ENCODE measurements at places on chromosomes 5 and 9.
A peak's percentile ranks its signal among the peaks of the same experiment; 100 is the strongest.

DNA sequence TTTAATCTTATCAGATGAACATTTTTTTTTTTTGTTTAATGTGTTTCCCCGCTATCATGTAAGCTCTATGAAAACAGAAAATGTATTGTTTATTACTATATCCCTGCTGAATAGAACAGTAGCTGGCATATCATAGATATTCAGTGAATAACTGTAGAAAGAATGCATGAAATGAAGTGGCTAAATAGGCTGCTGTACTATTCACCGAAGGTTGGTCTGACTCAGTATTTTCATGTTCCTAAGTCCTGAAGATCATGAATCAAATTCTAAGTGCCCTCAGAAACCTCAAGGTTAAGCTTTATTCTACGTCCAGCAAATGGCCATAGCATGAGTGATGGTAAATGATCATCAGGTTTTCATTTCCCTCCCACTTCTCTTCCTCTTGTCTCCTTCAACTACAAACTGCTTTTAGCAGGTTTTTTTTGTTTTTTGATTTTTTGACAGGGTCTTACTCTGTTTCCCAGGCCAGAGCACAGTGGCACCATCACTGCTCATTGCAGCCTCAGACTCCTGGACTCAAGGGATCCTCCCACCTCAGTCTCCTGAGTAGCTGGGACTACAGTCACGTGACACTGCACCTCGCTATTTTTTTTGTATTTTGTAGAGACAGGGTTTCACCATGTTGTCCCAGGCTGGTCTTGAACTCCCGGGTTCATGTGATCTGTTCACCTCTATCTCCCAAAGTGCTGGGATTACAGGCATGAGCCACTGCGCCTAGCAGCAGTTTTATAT is 19.1 kb upstream of the ZFAND5 start:
- DNase-seq = no peak

GRCh38 chr9:120898396-120898795 is 21.4 kb upstream of the PHF19 start:
- no peak for DNase-seq

GRCh38 chr5:114411380-114411931 is 49.6 kb downstream of the KCNN2 start:
- DNase-seq = no peak

DNA sequence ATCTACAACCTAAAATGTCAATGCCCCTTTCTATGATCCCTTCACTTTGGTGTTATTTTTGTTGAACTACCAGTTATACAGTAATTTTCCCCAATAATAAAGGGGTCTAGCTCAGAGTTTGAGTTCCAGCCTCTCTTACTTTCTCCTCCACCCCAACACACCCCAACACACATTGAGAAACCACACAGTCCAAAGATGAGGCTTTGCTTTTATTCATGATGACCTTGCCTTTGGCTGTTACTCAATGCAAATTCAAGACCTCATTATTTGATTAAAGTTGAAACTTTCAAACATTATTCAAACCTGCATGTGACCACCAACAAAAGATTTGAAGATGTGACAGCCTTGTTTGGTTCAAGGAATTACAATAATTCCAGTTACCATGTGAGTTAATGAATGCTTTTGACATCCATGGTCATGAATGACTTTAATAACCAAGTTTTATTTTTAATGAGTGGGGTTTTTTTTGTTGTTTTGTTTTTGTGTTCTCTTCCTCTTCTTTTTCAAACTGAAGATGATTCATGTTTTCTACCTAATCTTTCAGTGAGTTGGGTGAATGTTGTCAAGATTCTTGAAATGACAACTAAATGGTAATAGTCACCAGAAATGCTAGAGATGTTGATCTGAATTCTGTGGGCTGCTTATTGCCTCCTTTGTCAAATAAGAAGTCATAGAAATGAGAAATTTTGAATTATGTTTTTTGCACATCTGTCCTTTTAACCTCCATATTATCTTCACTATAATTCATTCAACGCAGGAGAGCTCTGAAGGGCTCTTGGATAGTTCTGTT is 106.0 kb downstream of the HACD4 start:
- DNase-seq = no peak

DNA sequence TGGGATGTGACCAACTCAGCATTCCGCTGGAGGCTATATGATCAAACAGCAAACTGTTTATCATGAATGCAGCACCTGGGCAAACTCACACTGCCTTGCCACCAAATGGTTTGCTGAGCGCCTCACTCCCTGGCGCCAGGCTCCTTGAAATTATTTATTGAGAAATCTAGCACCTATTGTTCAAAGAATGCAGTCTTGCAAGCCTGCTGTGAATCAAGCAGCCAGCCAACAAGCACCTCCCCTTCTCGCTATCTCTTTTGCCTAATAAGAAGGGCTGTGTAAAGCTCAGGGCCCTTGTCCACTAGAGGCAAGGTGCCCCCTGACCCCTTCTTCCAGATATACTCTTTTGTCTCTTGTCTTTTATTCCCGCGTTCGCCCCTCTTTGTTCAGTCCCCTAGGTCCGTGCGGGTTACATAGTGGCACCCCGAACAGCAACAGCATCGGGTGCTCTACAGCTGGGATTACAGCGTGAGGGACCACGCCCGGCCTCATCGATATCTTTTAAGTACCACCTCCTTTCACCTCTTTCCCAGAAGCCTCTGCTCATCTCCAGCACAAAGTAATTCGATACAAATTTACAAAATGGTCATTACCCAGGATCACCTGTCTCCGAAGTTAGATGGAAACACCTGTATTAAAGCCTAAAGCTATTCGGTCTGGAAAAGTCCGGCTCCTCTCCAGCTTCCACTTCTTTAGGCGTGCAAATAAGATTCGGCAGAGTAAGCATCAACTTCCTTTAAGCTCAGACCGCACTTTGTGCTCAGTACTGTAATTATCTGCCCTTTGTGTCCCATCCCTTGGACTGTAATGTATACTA is 896 bp downstream of the RIGI start:
- no peak for DNase-seq

- DNase-seq = no peak
Measured at GRCh38 chr9:112049811-112050516, 125.1 kb downstream of the SUSD1 start.

GRCh38 chr5:180498378-180498777 is 4.2 kb downstream of the CNOT6 start:
- no peak for DNase-seq

GRCh38 chr5:143182901-143183820 is 220.3 kb downstream of the NR3C1 start:
- DNase-seq = peak; percentile 56

DNA sequence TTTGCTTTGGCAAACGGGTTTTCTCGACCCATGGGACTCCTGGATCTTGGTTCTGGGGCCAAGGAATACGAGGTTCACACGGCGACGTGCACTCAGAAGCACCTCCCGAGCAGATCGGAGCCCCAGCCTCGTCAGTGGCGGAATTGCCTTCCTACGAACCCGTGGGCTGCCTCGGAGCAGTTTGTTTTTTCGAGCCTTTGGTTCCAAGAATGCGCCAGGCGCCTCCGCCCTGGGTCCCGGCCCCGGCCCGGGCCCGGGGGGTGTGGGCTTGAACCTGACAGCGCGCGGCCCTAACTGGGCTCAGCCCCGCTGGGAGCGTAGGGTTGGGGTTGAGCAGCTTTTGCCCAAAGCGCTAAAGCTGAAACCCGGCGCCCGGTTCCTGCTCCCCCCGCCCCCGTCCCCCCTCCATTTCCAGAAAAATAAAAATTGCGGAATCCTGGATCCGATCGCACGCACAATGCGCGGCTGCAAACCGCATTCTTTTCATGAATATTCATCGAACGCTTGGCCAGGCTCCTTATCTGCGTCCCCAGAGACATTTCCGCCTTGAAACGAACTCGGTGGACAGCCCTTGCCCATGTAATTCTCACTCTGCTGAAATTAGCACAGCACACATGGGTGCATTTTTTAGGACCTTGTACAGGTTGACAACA is 1.0 kb downstream of the BASP1 start:
- peak; percentile 36 for DNase-seq

DNA sequence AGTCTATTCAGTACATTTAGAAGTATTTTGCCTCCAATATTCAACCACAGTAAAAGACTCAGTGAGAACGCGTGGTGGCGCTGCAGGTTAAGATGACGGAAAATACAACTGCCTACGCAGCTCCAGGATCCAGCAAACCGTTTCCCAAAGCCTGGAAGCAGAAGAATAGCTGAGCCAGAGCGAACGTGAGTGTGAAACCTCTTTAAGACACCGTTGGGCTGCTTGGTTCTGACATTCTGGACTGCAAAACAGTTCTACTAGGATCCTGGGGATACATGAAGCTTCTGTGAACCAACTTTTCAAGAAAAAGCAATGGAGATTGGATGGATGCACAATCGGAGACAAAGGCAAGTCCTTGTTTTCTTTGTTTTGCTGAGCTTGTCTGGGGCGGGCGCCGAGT is at the start of gene PCDHB16:
Gene PCDHB16, plus strand, starts transcription at position 140 of the 400 bp plus-strand sequence. Its CDS starts 173 bp downstream, at position 313.
- DNase-seq = no peak

DNA sequence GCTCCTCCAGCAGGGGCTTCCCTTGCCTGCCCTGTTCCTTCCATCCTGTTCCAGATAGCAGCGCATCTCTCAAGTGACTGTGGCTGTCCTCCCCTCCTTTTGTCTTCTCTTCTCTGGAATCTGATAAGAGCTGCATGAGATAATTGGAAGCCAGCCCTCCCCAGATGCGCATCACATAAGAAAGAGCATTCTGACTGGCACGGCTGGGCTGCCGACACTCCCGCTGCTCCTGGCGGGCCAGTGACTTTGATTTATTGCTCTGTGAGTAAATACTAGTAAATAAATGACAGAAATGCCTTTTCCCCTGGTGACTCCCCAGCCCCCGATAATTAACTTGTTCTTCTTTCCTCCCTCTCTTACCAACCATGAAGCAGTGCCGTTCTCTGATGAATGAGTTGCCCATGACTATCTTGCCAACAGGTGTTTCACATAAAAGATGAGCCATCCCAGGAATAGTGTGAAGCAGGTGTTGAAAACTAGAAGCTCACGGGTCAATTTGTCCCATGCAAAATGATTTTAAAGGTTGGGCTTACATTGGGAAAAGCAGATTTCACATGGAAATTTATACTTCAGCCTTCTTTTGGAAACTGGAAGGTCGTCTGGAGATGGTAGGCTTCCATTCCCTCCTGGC is 212.3 kb downstream of the ERCC6L2 start:
- DNase-seq = no peak

- no peak for DNase-seq
Measured at GRCh38 chr5:145574889-145575573, 260.1 kb downstream of the PRELID2 start.

DNA sequence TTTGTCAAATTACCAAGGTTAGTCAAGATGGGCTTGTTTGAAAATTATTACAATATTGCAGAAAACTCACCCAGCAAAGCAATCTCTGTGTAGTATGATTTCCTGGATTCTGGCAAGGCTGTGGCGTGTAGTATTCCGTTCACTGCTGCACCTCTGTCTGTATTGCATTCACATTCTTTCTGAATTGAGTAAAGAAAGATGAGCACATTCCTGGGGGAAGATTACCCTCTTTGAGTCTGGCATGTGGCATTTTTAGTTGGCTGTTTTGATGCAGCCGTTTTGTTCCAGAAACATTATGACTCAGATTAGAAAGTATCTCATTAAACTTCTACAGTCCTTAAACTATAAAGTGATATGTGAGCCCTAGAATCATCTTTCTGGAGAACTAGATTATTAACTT is 197.7 kb downstream of the TENT4A start:
- no peak for DNase-seq

GRCh38 chr5:132496191-132496630 is 5.6 kb upstream of the IRF1 start:
- peak; percentile 70 for DNase-seq

- DNase-seq = no peak
Measured at GRCh38 chr5:167217097-167217743, 1074.2 kb upstream of the WWC1 start.

GRCh38 chr5:80369521-80369920 is 38.3 kb upstream of the ZFYVE16 start:
- DNase-seq = no peak

DNA sequence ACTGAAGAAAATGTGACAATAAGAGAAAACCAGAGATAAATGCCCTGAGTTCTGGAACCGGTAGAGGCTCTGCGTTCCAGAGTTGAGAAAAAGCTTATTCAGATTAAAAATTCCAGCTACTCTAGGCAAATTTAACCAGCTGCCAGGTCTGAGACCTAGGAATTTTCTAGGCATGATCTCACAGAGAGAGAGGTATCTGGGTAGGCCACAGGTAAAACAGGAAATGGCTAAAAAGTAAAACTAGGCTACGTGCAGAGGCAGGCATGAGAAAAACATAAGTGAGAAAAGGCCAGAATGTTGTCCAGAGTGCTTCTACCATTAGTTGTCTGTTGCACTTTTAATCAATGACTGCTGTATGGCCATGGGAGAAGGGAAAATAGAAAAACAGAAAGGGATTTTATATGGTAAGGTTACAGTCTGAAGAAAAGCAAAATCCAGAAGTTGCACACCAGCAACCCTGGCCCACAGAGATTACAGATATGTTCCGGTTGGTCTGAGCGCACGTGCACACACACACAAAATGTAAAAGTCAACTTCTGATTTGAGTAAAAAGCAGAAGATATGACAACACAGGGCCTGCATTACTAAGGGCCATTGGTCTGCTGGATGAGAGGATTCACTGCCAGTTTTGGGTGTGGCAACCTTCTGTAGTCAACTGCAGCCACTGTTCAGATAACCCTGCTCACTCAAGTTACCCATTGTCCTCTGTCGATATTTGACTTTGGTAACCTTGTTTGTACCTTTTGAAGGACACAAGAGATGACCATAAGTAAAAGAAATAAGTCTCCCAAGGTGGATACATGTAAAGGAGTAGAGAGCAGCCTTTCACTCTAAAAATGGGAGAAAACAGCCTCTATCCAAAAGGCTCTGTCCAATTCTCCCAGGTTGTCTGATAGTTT is 266.0 kb downstream of the DTWD2 start:
- DNase-seq = no peak

DNA sequence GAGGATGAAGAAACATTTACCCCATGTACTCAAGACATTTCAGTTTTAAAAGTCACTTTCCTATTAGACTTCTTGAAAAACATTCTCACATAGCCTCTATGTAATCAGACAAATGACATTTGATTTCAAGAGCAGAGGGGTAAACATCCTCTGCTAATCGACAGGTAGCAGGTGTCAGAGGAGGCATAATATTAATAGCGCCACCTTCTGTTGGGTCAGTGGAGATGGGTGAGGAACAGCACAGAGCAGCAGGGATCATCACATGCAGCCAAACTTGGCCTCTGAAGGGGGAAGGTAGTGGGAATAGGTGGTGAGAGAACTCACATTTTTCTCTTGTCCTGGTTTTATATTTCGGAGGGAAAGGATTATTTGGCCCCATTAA is 3.3 kb upstream of the LSM11 start:
- DNase-seq = peak; percentile 54

DNA sequence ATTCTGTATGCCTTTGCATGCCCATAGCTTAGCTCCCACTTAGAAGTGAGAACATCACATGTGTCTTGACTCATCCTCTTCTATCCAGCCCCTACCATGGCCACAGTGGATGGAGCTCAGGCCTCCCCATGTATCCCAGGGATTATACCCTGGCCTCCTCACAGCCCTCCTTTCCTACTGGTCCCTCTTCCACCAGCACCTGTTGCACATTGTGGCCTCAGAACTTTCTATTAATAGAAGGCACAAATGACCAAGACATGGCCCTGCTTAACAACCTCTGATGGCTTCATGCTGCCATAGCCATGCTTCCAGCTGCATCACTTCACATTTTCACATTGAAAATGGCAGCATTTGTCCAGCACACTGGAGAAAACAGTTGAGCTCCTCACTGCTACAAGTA is 315.4 kb downstream of the CDK5RAP2 start:
- DNase-seq = no peak

All from GM10248 (cell line).